Activated T-helper 2 cell treated with anti-CD3 and anti-CD28 coated beads, Interferon-gamma antibody, Interleukin-2, Interleukin-4, amounts not matched to agents 10 μg/mL and 5 μg/mL and 100 μg/mL, durations not matched to agents 14 hours and 24 hours and 36 hours (primary cell): ENCODE measurements at places on chromosomes 2 and 18.

- no peak for DNase-seq
Observed at GRCh38 chr2:191522478-191523120, 155.3 kb upstream of the NABP1 start.

GRCh38 chr2:145412155-145412554 is 892.2 kb upstream of the ZEB2 start:
- DNase-seq = no peak

DNA sequence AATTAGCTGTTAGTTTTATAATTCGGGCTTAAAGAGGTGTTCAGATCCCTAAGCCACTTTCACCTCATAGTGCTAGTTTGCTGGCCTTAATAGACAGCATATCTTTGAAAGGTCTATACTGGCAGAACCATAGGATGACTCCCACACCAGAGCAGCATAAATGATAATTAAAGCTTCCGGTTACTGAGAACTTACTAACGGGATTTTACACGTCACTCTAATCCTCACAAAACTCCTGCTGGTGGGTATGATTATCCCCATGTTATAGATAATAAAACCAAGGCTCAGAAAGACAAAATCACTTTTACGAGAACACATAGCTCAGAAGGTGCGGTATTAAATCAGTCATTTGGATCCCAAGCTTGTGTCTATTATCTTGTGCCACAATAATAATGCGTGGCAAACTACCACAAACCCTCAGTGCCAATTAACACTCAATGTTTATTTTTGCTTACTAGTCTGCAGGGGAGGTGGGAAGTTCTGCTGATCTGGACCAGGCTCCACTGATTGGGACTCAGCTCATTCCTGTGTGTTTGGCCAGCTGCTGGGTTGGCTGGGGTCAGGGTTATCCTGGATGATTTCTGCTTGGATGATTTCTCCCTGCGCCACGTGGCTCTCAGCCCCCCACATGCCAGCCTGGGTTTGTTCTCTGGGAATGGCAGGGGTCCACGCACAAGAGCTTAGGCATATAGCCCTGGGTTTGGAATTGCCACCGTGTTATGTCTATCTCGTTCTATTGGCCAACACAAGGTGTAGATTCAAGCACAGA is 62.3 kb downstream of the TRIB2 start:
- DNase-seq = no peak

DNA sequence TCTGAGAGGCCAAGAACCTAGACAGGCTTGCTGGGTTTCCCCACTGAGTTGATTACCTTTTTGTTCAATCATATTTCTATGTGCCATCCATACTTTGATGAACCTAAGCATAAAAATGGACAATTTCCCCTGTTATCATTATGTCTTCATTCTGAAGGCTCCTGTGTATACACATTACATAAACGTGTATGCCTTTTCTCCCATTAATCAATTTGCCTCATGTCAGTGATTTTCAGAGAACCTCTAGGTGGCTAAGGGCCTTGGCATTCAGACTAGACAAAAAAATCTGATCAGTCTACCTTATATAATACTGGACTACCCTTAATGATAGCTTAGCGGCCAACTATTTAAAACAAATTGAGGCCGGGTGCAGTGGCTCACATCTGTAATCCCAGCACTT is 4.1 kb upstream of the PEX13 start:
- DNase-seq = no peak

- no peak for DNase-seq
Observed at GRCh38 chr2:136448986-136449780, 316.2 kb upstream of the THSD7B start.

DNA sequence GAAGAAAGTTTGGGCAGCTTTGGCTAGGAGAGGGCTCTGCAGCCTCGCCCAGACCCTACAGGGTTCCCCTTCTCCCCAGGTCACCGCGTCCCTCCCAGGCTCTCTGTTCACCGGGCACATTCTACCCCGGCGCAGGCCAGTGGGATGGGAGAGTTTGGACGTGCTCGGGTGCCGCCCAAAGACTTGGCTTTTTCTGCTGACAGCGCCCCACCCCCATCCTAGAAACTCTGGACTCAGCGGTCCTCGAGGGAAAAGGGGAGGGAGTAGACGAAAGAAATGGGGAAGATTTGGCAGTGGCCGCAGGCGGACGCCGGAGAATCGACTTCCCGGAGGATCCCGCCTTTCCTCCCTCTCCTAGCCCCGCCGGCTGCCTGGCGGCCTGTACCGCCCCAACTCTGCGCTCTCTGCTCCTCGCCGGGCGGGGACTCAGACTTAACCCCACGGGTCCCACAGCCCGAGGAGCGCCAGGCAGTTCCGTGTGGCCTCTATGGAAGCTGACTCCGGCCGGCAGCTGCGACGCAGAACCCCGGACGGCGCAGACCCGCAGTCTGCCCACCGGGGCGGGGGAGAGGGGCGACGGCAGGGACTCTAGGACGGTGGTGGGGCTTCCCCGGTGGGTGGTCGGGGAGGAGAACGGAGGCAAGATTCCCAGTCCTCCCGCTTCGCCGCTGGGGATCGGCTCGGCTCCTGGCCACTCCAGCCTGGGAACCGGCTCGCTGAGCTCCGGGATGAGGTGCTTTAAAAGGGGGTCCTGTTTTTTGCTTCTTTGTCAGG is 863 bp upstream of the SIX2 start:
- DNase-seq = no peak
